ENCODE measurements at places on chromosomes 1 and 21. TPM values are rescaled to one million over a fixed set of nuclear protein-coding genes. Genes with fewer than 3 reads are reported as not detected.

- no peaks in the 10 kb centered on the region for H3K4me1 ChIP-seq
- no peaks in the 10 kb centered on the region for H3K27me3 ChIP-seq
- no peaks in the 10 kb centered on the region for H3K36me3 ChIP-seq
- no peak for DNase-seq
- no peak overlapping the region for H3K4me3 ChIP-seq
Measured at GRCh38 chr1:200290010-200290685, 119.7 kb downstream of the ZNF281 start.

DNA sequence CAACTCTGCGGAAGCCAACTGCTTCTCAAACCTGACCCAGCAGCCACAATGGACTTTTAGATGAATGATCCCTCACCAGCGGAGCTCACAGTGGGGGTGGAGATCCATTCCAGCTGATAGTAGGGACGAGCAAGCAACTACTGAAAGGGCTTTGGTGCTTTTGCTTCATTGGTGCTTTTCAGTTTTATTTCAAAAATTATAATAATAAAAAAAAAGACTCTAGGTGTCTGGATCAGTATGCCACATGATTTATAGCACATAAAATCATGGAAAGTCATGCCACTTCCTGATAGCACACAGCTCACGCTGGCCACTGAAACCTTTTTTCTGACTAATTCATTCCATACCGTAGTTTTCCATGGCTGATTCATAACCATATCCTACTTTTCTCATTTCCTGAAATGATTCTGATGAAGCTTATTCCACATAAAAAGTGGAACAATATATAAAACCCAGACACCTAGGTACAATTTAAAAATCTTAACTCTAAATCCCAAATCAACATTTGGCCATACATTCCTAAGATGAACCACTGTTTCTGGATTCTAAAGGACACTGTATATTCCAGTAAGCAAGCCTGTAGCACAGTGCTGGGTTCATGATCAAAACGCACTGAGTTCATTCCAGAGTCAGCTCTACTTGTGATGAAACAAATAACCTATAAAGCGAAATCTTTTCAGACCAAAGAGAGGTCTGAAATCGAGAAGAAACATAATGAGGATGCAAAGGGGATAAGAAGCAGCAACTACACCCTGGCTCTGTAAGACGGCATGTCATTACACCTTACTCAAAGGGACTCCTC is 41.3 kb upstream of the KCNE1 start:
- no peaks in the 10 kb centered on the region for H3K27me3 ChIP-seq
- no peaks in the 10 kb centered on the region for H3K4me1 ChIP-seq
- H3K27ac ChIP-seq, result peak overlapping the region; percentile 38
- H3K36me3 ChIP-seq, result no peaks in the 10 kb centered on the region
- DNase-seq, result no peak

DNA sequence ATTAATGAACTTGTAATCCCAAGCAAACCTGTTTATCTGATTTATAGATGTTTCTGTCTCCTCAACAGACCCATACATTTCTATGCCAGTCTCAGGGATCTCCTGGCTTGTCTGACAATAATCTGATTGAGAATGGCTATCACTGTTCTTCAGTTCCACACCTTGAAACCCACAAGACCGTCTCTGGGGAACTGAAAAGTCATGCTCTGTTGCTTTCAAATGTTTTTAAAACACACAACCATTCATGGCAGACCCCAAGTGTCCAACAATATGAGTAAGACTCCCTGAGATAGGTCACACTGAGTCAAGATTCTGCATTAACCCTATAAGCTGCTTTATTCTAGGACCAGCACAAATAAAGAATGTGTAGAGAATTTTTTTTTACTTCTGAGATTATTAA is 611.2 kb upstream of the PLXNA2 start:
- no peaks in the 10 kb centered on the region for H3K27me3 ChIP-seq
- no peak for DNase-seq
- no peaks in the 10 kb centered on the region for H3K36me3 ChIP-seq
- no peak overlapping the region for H3K27ac ChIP-seq
- no peaks in the 10 kb centered on the region for H3K4me1 ChIP-seq
- no peak overlapping the region for H3K4me3 ChIP-seq

DNA sequence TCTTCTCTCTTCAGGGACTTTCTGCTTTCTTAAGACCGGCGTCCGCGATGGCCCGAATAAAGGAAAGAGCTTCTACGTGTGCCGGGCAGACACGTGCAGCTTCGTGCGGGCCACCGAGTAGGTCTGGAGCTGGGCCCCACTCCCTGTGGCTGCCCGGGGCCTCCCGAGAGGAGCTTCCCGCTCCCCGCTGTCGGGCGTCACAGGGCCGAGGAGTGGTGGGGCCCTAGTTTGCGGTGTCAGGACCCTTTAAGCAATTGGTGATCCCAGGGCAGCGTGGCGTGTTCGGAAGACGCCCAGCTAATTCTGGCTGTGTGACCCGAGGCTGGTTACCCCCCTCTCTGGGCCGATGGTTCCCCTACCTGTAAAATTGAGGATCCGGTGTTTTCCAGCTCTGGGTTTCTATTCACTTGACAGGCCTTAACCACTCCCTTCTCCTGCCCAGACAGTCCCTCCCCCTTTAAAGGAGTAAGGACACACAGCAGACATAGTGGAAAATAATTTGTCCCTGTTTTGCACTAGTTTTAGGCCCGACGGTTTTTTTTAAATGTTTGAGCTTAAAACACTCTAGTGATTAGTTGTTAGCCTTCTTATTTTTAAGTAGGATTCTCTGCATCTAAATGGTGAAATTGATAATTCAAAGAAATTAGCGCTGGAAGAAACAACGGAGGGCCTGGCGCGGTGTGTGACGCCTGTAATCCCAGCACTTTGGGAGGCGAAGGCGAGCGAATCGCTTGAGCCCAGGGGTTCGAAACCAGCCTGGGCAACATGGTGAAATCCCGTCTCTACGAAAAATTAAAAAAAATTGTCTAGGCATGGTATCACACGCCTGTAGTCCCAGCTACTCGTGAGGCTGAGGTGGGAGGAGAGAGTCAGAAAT is 553 bp downstream of the TTF2 start:
- DNase-seq, result no peak
- no peaks in the 10 kb centered on the region for H3K36me3 ChIP-seq
- peak overlapping the region; percentile 88 for H3K4me3 ChIP-seq
- no peak overlapping the region for H3K27ac ChIP-seq
- H3K4me1 ChIP-seq, result peaks cover 4% of the 10 kb centered on the region
- H3K27me3 ChIP-seq, result no peaks in the 10 kb centered on the region

The MAGOH gene
- polyA plus RNA-seq, result 61.1 TPM

- no peaks in the 10 kb centered on the region for H3K27me3 ChIP-seq
- H3K4me3 ChIP-seq, result no peak overlapping the region
- DNase-seq, result no peak
- H3K36me3 ChIP-seq, result no peaks in the 10 kb centered on the region
Measured at GRCh38 chr1:6476483-6476882, 10.5 kb upstream of the TNFRSF25 start.

- no peak for DNase-seq
- no peaks in the 10 kb centered on the region for H3K4me1 ChIP-seq
- no peaks in the 10 kb centered on the region for H3K27me3 ChIP-seq
- H3K27ac ChIP-seq, result no peak overlapping the region
- H3K4me3 ChIP-seq, result no peak overlapping the region
Measured at GRCh38 chr1:215421744-215422143, 145.4 kb upstream of the KCTD3 start.

The SLAMF1 gene
- 0.44 TPM for polyA plus RNA-seq

The S100A4 gene
- 196 TPM for polyA plus RNA-seq

DNA sequence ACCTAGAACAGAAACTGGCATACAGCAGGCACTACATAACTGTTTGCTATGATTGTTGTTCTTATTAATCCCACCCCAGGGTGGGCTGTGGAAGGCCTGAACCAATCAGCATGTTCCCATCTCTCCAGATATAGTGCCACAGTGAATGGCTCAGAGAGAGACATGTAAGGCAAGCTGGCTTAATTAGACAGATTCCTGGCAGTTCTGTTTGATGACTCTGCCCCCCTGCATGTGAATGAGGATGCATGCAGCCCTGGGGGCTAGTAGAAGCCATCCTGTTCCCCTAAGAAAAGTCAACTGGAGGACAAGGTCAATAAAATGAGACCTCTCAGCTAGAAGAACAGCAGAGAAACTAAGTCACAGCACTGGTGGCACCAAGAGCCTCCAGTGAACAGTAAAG is 130.3 kb downstream of the GLIS1 start:
- H3K36me3 ChIP-seq, result no peaks in the 10 kb centered on the region
- DNase-seq, result no peak
- no peak overlapping the region for H3K4me3 ChIP-seq
- H3K27me3 ChIP-seq, result no peaks in the 10 kb centered on the region
- H3K27ac ChIP-seq, result no peak overlapping the region
- H3K4me1 ChIP-seq, result no peaks in the 10 kb centered on the region

GRCh38 chr1:6011946-6012258 is 19.7 kb upstream of the NPHP4 start:
- no peak overlapping the region for H3K27ac ChIP-seq
- no peaks in the 10 kb centered on the region for H3K27me3 ChIP-seq
- H3K36me3 ChIP-seq, result no peaks in the 10 kb centered on the region

The PRDM16 gene
- 16.8 TPM for polyA plus RNA-seq

The FYB2 gene
- 123 TPM for polyA plus RNA-seq

GRCh38 chr1:234862360-234862943 is 252.5 kb upstream of the IRF2BP2 start:
- peaks cover 31% of the 10 kb centered on the region for H3K4me1 ChIP-seq
- no peaks in the 10 kb centered on the region for H3K36me3 ChIP-seq
- no peak for DNase-seq
- H3K4me3 ChIP-seq, result peak overlapping the region; percentile 4
- H3K27me3 ChIP-seq, result no peaks in the 10 kb centered on the region
- H3K27ac ChIP-seq, result peak overlapping the region; percentile 83

DNA sequence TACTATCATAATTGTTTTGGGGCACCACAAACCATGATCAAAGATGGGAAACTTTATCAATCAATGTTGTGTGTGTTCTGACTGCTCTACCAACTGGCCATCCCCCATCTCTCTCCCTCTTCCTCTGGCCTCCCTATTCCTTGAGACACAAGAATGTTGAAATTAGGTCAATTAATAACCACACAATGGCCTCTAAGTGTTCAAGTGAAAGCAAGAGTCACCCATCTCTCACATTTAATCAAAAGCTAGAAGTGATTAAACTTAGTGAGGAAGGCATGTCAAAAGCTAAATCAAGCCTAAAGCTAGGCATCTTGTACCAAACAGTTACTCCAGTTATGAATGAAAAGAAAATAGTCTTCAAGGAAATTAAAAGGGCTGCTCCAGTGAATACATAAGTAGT is 390.3 kb upstream of the NFIA start:
- no peak for DNase-seq
- H3K27ac ChIP-seq, result no peak overlapping the region
- H3K36me3 ChIP-seq, result no peaks in the 10 kb centered on the region
- H3K4me1 ChIP-seq, result peaks cover 9% of the 10 kb centered on the region
- H3K4me3 ChIP-seq, result no peak overlapping the region
- no peaks in the 10 kb centered on the region for H3K27me3 ChIP-seq

The SLAMF8 gene
- polyA plus RNA-seq, result 1.4 TPM

GRCh38 chr1:20931930-20932436 is 144.9 kb upstream of the HP1BP3 start:
- H3K4me3 ChIP-seq, result no peak overlapping the region
- no peaks in the 10 kb centered on the region for H3K27me3 ChIP-seq
- H3K4me1 ChIP-seq, result no peaks in the 10 kb centered on the region
- peaks cover 23% of the 10 kb centered on the region for H3K36me3 ChIP-seq

DNA sequence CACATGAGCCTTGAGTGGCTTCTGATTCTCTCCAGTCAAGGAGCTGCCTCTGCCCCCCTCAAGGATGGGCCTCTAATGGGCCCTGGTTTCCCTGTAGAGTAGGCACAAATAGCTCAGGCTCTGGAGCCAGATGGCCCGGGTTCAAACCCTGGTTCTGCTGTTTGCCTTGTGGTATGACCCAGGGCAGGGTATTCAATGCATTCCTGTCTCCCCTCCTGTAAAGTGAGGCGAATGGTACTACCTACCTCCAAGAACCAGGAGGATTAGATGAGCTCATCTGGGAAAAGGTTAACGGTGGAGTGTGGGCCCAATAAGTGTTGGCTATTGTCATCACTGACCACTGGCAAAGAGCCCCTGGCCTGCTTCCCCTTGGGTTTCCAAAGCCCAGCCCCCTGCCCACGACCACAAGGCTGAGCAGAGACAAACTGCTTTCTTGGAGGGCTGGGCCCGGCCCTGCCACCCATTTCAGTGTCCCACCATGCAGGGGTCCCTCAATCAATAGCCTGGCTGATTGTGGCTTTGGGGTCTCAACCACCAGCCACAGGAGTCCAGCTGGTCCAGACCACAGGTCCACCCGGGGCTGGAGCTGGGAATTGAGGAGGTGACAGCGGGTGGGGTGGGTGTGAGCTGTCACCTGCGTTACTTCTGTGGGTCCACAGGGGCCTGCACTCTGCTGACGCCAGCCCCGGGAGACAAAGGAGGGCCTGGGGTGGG is 115.6 kb upstream of the RUNX3 start:
- H3K36me3 ChIP-seq, result no peaks in the 10 kb centered on the region
- H3K4me1 ChIP-seq, result no peaks in the 10 kb centered on the region
- H3K4me3 ChIP-seq, result no peak overlapping the region
- H3K27me3 ChIP-seq, result peaks cover 11% of the 10 kb centered on the region
- no peak for DNase-seq

- no peak overlapping the region for H3K27ac ChIP-seq
- H3K36me3 ChIP-seq, result peaks cover 30% of the 10 kb centered on the region
- no peak overlapping the region for H3K4me3 ChIP-seq
Measured at GRCh38 chr21:41402796-41403195, 23.2 kb upstream of the MX1 start.

GRCh38 chr1:47753808-47754207 is 243.4 kb downstream of the TRABD2B start:
- peaks cover 2% of the 10 kb centered on the region for H3K27me3 ChIP-seq
- H3K4me3 ChIP-seq, result no peak overlapping the region
- DNase-seq, result no peak
- H3K4me1 ChIP-seq, result no peaks in the 10 kb centered on the region
- H3K27ac ChIP-seq, result no peak overlapping the region
- no peaks in the 10 kb centered on the region for H3K36me3 ChIP-seq

GRCh38 chr1:170729225-170730002 is 65.5 kb downstream of the PRRX1 start:
- peaks cover 62% of the 10 kb centered on the region for H3K4me1 ChIP-seq
- no peak overlapping the region for H3K4me3 ChIP-seq
- no peaks in the 10 kb centered on the region for H3K27me3 ChIP-seq
- peak overlapping the region; percentile 67 for H3K27ac ChIP-seq
- peak; percentile 26 for DNase-seq

GRCh38 chr1:21206117-21206516 is 29.4 kb upstream of the EIF4G3 start:
- no peaks in the 10 kb centered on the region for H3K4me1 ChIP-seq
- no peak for DNase-seq
- no peak overlapping the region for H3K27ac ChIP-seq
- no peaks in the 10 kb centered on the region for H3K36me3 ChIP-seq
- no peak overlapping the region for H3K4me3 ChIP-seq

The ADAM30 gene
- polyA plus RNA-seq, result not detected

The BRWD1 gene
- polyA plus RNA-seq, result 8.5 TPM

The SARS1 gene
- polyA plus RNA-seq, result 38.3 TPM

The KCNE2 gene
- polyA plus RNA-seq, result 0.04 TPM

The FCRL1 gene
- 0.03 TPM for polyA plus RNA-seq

GRCh38 chr1:38875811-38876210 is 2.7 kb upstream of the MYCBP start:
- no peak overlapping the region for H3K4me3 ChIP-seq
- H3K36me3 ChIP-seq, result no peaks in the 10 kb centered on the region
- no peaks in the 10 kb centered on the region for H3K27me3 ChIP-seq
- no peak overlapping the region for H3K27ac ChIP-seq

All from heart right ventricle (tissue), 16 donors.